ENCODE measurements at places on chromosomes 6 and 20.

DNA sequence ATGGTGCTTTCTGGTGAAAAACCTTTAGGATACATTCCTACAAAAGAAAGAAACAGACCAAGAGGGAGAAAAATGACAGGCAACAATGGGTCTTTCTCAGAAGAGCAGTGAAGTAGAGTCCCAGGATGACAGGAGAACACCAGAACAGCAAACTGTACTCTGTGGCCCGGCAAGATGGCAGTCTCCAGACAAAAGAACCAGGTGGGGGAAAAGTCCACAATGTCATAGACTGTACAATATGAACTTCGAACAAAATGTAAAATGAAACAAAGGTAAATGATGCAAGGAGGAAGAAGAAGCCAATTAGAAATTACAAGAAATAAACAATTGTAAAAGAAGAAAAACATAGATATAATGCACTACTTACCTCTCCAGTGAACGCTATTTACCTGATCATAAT lies 23.2 kb upstream of the HSF2 start:
- DNase-seq: no peak

GRCh38 chr6:168655462-168656152 lies 214.6 kb downstream of the SMOC2 start:
- no peak for DNase-seq

GRCh38 chr6:163655217-163656121 lies 241.0 kb downstream of the QKI start:
- DNase-seq: no peak

DNA sequence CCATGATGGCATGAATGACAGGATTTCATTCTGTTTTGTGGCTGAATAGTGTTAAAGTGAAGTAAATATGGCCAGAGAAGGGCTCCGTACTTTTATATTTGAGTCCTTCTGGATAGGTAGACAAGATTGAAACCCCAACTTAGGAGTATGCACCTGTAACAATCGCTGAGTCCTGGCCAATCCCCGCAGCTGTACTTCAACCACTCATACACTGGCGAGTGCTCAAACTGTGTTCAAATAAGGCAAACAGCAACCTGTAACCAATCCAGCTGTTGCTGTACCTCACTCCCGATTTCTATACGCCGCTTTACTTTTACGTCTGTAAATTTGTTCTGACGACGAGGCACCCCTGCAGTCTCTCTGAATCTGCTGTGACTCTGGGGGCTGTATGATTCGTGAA lies 6.7 kb downstream of the TTLL2 start:
- DNase-seq: no peak

GRCh38 chr6:8507286-8507685 lies 71.9 kb upstream of the SLC35B3 start:
- DNase-seq: no peak

- DNase-seq: no peak
Observed at GRCh38 chr6:8047541-8048292, 16.5 kb downstream of the BLOC1S5 start.

DNA sequence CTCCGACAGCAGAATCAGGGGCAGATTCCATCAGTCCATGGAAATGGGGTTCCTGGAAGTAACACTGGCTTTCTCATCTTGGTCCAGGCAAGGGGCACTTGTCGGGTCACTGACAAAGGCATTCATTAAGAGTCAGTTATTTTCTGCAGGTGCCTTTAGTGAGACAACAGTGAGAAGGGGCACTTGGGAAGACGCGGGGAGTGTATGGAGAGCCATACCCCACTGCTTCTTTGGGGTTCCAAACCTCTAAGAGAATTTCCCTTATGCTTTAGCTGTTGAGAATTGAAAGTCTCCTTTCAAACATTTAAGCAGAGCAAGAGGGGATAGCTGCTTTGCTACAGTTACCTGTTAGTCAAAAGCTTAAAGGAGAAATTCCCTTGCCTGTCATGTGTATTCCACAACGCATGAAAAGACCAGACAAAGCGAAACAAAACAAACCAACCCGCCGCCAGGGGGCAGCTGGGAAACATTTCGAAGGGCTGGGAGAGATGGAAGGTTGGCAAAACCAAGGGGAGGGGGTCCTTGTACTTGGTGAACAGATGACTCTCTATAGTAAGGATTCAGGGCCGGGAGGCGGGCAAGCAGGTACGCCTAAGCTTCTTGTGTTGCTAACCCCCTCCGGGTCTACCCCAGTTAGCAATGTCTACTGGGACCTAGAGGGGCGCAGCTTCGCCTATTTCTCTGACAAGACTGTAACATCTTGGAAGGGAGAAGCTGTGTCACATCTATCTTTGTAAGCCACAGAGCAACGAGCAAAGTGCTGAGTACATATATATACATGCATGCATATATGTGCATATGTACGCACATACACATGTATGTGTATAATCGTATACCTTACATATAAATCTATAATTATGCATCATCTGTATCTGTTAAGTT lies 474.9 kb upstream of the AGPAT4 start:
- DNase-seq: no peak

Measured in NCI-H2171 treated with DMSO at 0.1 percent for 48 hours (cell line).